T-helper 9 cell (primary cell): ENCODE measurements at places on chromosomes 12 and 14.

GRCh38 chr12:75337905-75338304 is 3.4 kb downstream of the GLIPR1L1 start:
- DNase-seq = no peak

DNA sequence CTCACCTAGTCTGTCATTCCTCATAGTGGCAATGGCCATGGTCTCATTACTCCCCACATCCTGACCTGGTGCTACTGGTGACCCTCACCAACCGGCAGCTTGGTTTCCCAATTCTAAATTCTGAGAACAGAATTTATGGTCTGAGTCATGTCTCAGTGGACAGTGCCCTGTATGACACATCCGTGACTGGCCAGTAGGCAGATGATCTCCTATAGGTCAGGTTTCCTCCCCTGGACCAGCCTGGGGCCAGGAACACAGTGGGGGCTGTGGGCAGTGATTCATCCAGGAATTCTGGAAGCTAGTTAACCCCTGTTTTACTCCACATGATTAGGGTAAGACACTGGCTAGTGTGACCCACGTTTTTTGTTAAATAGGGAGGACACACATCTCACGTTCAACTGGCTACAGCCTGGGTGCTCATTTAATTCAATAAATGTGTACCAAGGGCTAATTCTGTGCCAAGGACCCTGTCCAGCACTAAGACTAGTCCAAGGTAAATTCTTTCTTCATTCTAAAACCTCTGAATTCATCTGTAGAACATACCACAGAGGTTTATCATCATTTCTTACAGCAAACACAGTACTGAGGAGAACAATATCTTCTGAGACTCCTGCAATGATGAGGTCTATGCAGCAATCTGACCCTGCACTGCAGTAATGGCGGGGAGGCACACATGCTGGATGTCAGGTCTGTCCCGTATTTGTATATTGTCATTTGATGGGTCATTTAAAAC is 249.6 kb upstream of the TBX3 start:
- no peak for DNase-seq

- no peak for DNase-seq
Measured at GRCh38 chr12:6084261-6084968, 40.1 kb downstream of the VWF start.

DNA sequence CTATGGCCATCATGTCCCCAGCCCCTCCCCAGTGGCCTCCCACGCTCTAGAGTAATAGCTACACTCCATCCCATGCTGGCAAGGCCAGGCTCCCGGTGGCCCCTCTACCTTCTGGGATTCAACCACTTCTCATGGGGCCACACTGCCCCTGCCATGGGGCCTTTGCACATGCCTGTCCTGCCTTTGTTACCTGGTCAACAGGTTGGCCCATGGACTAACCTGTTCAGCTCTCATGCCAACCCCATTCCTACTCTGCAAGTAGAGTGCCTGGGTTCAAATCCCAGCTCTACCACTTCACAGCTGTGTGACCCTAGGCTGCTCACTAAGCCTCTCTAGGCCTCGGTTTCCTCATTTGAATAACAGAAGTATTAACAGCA is 98.5 kb downstream of the RFLNA start:
- DNase-seq = no peak

DNA sequence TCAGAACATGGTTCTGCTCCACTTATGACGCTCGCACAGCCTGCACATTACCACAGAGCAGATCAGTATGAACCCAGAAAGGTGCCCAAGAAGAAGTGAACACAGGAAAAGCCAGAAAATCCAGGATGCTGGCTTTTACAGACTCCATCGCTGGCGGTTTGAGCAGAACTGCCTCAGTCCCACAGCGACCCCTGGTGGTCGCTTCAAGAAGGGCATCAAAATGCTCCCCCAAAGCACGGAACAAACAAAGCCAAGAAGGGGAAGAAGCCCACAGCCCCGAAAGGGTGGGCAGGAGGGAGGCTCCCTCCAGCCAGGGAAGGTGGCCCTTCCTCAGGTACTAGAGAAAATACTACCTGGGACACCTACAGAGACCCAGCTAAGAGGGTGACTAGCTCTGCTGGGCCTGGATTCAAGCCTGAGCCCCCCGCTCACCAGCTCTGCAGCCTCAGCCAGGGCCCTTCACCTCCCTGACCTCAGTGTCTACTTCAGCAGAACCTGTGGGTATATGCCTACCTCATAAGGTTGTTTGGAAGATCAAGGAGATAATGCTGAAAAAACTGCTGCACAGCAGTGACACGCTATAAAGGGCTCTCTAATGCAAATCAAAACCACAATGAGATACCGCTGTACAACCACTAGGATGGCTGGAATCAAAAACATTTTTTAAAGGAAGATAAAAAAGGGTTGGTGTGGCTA is 98.1 kb downstream of the NCOR2 start:
- DNase-seq = peak; percentile 33

DNA sequence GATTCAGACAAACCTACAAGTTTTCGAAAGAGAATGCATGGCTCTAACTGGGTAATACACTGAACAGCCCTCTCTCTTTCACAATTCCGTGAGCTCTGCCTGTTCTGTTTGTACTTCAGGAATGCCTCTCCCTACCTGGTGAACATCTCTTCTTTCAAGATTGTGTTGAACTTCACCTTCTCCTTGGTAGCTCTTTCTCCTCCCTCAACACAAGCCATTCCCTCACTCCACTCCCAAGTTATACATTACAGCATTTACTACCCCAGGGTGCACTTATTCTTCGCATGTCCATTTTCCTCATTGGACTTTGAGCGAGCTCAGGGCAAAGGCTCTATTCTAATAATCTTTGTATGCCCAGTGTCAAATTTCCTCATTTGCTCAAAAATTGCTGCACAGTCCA is 28.3 kb downstream of the NRDE2 start:
- DNase-seq = no peak

DNA sequence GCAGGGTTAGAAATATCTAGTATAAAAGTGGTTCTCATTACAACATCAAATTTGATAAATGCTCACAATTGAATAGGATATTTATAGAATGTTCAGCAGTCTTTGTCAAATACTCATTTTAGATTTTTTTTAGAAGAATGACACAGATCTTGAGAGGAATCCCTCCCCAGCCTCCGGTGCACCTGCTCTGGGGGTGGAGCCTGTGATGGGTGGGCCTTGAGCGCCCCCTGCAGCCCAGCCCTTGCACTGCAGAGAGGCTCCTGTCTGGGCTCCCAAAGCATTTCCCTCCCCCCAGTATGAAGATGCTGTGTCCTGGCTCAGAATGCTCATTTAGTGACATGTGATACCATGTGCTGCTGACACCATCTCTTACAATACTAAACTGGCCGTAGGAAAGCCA is 792.3 kb downstream of the TMEM121 start:
- DNase-seq = peak; percentile 33

DNA sequence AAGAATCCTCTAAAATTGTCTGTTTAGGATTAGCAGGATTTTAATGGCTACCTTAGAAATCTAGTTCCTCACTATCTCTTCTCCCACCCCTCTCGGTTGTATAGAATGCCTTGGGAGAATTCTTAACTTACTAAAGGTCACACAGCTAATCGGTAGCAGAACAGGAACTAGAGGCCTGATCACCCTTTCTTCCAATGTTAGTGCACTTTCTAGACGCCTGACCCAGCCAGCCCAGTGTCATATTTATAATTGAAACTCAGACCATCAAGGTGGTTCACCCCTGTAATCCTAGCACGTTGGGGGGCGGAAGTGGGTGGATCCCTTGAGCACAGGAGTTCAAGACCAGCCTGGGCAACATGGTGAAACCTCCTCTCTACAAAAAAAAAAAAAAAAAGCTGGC is 1.7 kb downstream of the TIGAR start:
- DNase-seq = no peak

- DNase-seq = no peak
Measured at GRCh38 chr12:68352067-68352466, 19.9 kb upstream of the MDM1 start.

DNA sequence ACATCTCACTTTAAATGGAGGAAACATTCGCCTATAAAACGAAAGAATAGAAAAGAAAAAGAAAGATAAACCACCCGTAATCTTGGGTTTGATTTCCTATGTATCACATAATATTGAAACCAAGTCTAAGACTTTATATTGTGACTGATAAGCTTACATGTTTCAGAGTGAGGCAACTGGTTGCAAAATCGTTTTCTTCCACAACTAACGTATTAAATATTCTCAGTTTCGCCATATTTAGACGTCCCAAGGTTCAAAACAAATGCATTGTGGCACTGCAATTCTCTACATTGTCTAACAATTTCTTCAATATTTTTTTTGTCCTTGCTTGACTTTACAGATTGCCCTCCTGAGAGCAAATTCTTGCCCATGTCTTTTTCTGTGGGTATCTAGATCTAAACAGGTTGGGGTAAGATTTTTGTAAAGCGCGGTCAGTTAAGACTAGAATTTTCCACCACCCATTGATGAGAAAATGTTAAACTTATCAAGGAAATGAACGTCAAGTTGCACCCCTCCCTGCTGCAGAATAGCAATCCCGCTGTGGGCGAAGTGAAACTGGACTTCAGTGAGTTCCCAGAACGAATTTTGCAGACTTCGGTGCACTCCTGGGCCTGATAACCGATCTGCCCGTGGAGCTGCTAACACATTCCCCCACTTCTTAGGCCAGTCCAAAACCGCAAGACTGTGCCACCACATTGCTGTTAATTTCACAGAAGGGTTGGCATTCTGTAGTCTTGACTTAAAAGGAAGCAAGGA is 2.7 kb downstream of the TBX3 start:
- DNase-seq = no peak

GRCh38 chr12:115452751-115453281 is 768.8 kb upstream of the TBX3 start:
- no peak for DNase-seq

- no peak for DNase-seq
Measured at GRCh38 chr14:88515499-88516221, 39.1 kb downstream of the PTPN21 start.

GRCh38 chr12:107079172-107080011 is 14.0 kb downstream of the CRY1 start:
- no peak for DNase-seq

- no peak for DNase-seq
Measured at GRCh38 chr12:95851606-95852005, 7.1 kb upstream of the SNRPF start.

DNA sequence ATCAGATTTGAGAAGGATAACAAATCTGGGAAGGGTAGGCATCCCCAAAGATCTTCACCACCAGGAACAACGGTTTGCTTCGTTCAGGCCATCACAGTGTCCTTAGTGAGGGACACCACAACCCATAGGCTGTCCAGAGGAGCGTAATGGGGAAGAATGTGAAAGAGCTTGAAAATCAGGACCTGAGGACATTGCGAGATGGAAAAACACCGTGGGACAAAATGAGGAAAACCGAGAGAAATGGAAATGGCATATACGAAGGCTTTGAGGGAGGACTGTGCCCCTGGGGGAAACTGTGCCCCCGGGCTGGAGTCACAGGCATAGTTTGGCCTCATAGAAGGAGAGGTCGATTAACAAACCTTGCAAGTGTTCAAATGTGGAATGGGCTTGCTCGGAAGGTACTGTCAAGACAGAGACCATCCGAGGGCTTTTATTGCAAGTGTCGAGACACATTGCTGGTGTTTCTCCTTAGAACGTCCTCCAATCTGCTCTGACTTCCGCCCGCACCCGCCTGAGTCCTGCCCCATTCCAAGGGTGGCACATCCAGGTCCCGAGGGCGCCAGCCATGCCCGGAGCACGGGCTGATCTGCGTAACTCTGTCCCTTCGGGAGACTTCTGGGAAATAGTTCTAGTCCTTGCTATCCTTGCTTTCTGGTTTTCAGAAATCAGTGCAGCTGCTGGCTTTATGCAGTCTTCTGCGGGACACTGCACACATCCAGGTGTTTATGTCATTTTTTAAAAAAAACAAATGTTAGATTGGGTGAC is 885 bp upstream of the PALS1 start:
- peak; percentile 21 for DNase-seq

GRCh38 chr12:108526482-108527165 is 11.5 kb downstream of the FICD start:
- DNase-seq = no peak

DNA sequence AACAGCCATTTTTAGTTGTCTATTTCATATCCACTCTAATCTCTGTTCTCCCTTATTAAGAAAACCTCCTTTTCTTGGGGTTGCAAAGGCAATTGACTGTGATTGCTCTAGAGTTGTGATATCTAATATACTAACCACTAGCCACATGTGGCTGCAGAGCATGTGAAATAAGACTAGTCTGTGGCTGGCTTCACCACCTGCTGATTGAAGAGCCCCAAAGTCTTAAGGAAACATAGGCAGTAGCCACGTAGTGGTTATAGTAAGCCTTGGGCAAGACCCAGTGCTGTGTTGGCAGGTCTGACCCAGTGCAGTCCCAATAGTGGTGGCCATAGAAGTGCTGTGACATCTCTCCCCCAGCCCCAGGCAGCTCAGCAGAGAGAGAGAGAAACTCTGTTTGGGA is 28.4 kb upstream of the ATP2B1 start:
- DNase-seq = no peak

DNA sequence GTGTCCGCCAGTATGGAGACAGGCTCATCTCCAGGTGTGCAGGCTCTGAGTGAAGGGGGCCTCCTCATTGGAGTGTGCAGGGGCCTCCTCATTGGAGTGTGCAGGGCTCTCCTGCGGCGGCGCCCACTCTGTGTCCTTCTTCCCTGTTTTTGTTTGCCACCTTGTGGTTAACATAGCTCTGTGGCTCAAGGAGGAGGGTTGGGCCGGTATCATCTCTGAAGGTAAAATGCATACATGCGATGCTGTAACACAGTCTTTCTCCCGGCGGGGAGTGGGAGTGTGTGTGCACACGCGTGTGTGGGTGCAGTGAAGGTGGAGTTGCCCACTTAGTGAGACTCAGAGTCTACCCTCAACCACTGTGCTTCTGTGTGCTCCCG is 429.4 kb downstream of the ZFP36L1 start:
- no peak for DNase-seq

DNA sequence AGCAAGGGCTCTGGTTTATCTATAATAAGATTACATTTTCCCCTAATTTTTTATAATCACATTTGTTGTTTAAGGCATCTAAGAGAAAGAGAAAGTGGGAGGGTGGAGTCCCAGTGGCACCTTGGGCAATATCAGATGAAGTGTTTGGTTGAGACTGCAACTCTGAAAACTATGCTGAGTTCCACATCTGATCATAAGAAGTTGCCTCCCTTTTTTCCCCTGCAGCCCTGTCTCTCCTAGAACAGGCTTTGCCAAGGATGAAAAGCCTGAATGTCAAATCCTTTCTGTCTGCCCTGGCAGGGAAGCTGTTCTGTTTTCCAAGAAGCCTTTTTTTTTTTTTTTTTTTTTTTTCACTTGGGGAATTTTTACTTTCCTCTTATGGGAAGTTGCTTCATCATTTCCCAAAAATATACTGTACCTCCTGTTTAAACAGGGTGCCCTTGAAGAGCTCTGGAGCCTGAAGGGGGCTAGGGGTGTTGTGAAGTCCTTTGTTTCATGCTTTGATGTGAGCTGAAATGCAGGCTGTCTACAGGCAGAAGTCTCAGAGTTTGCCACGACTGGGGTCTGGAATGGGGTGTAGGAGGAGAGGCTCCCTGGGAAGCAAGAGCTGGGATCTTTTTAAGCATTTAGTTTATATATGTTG is 71.3 kb downstream of the SUSD6 start:
- DNase-seq = no peak
